ENCODE measurements at places on chromosomes 11 and 22. TPM values are rescaled to one million over a fixed set of nuclear protein-coding genes. Genes with fewer than 3 reads are reported as not detected.

DNA sequence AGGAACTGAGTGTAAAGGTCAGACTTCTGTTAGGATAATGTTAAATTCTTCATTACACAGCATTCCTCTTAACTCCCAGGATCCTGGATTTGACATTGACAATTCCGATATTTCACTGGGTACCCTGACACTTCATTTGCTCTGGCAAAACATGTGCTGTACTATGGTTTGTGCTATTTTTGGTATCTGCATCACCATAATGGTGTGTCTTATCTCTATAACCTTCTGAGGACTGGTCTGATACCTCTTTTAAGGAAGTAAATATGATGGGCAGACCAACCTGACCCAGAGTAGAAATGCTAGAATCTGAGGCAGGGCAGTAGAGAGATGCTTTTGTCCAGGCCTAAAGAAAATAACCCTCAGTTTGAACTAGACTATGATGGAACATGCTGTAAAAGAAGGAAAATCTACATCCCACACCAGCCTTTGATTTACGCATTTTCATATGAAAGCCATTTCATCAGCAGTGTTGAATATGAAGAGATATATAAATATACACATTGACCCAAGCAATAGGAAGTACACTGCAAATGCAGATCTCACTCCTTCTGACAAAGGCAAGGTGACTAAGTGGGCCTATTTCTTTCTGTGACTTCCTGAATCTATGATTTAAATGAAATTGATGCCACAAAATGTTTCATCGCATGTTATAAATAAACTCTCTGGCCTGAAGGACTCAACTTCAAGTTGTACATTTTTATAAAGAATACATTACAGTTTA is 966.7 kb downstream of the DLG2 start:
- no peak for DNase-seq

- DNase-seq: no peak
Observed at GRCh38 chr11:36431429-36432092, 78.5 kb downstream of the TRAF6 start.

- no peak for DNase-seq
Observed at GRCh38 chr11:105553025-105553424, 56.8 kb upstream of the GRIA4 start.

- peak; percentile 42 for DNase-seq
Observed at GRCh38 chr11:5600374-5600851, 4.0 kb downstream of the TRIM6 start.

DNA sequence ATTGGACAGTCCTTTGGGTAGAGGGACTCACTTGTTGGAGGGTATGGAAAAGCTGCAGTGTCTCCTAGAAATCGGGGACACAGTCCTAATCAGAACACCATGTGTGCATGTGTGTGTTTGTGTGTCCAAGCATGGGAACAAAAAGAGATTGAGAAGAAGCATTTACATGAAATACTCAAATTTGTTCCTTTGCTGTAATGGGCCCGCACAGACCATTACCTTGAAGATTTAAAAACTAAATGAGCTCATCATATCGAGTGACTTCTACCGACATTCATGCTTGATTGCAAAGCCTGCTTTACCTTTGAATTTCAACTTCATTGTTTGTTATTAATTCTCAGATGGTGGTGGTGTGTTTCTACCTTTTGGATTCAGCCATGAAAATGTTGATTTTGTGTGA is 106.9 kb downstream of the ZBTB16 start:
- DNase-seq: no peak

- no peak for DNase-seq
Observed at GRCh38 chr22:35597692-35598395, 19.3 kb downstream of the MB start.

- DNase-seq: no peak
Observed at GRCh38 chr11:129191649-129192048, 476 bp downstream of the ARHGAP32 start.

- no peak for DNase-seq
Observed at GRCh38 chr11:11247086-11247485, 106.0 kb downstream of the CSNK2A3 start.

DNA sequence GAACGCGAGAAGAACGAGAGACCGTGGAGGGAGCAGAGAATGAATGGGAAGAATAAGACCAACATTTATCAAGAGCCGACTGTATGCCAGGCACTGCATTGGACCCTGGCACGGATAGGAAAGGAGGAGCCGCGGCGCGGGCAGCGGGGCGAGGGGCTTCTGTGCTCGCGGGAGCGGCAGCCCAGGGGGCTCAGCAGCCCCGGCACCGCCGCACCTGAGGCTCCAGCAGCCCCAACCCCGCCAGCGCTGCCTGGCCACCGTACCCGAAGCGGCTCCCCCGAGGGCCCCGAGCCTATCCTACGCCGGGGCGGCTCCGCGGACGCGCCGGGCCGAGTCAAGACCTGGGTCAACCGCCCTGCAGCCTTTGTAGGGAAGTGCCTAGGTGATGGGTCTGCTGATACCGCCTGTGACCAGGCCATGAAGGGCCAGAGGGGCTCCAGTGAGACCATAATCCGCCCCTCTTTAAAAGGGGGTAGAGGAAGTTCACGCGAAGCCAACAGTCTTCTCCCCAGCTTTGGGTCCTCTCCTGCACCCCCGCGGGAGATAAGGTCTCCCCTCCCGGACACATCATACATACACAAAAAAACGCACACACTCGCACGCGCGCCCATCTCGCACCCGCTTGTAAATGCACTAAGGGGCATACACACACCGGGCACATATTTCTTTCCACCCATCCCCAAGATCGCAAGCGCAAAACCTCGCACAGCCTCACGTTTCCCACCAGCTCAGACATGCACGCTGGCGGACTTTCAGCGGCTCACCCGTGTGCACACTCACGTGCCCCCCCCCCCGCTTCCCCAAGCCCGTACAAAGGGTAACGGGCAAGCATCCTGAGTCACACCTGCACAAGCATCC is 935 bp upstream of the RTN4RL2 start:
- no peak for DNase-seq

DNA sequence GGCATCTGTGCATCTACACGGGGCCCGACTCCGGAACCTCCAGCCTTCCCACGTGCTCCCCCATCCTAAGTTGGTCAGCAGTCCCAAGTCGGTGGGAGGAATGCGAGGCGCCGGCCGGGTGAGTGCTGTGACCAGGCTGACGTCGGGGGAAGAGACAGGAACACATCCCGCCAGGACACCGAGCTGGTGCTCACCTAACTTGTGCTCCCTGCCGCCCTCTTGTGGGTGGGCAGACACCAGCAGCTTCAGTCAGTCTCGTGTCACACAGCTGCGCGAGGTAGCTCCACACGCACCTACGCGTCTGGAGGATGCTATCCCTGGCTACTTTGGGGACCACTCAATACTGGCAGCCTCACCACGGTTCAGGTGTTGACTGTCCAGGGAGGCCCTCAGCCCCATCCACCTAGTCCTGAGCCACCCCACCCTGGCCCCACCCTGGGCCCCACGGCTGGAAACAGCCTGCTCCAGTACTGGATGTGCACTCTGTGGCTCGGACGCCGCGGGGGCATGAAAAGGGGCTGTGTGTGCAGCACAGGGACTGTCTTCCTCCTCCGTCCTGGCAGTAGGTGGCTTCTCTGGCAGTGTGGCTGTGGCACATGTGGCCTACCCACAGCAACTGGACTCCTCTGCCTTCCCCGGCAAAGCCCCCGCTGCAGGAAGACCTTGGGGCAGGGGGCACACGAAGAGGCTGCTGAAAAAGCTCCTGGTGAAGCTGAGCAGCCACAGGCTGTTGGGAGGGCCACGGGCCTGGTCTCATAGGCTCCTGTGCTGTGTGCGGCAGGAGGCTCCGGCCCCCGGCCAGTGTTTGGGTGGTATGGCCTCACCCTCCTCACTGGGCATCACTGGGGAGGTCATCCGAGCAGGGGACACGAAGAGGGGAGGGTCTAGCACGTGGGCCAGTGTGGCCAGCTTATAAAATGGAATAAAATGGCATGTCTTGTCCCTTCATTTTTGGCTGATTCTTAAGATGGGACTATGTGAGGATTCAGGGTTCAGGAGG is 11.2 kb upstream of the BID start:
- no peak for DNase-seq

GRCh38 chr11:123164732-123165450 is 30.2 kb downstream of the CLMP start:
- DNase-seq: no peak

DNA sequence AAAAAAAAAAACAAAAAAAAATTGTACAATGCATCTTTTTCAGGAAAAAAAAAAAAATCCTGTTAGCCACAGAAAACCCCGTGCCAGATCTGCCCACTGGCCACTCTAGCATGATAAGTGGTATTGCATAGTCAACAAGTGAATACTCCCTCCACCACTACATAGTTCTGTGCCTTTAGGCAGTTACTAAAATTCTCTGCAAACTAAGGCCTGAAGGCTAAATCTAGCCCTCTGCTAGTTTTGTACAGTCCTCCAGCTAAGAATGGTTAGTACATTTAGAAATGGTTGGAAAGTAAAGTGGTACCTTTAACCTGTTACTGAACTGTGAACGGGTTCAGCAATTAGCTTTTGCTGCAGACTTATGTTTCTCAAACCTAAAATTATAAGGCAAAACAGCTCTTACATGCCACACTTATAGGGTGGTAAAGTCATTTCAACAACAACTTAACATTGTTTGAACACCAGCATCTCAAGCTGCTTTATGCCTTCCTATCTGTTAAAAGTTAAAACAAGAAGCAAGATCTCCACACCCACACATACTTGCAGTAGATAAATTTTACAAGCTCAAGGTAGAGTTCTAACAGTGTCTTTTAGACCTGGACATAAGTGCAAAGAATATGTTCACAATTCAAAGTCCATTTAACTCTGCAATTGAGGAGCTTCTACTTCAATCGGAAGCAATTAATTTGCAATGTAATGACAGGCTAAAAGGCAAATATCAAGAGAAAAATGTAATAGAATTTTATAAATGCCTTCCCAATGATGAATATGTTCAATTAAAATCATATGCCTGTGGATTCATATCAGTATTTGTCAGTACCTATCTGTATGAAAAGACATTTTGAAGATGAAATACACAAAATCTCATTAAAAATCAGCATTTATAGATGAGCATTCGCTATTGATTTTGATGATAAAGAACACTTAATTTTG is 7.3 kb downstream of the C11orf71 start:
- no peak for DNase-seq

CDC42EP2 gene
- polyA plus RNA-seq: 24.1 TPM

BLID gene
- polyA plus RNA-seq: not detected

TYR gene
- not detected for polyA plus RNA-seq

Measured in left renal pelvis (tissue), 4 donors.